ENCODE measurements at places on chromosomes 5 and 9. TPM values are rescaled to one million over a fixed set of nuclear protein-coding genes. Genes with fewer than 3 reads are reported as not detected.

GRCh38 chr9:113926211-113926610 is 50.1 kb downstream of the ZNF618 start:
- H3K36me3 ChIP-seq = no peaks in the 10 kb centered on the region
- no peaks in the 10 kb centered on the region for H3K27me3 ChIP-seq
- no peak overlapping the region for H3K4me3 ChIP-seq
- DNase-seq = no peak

The ACER2 gene
- 1.1 TPM for polyA plus RNA-seq

The STKLD1 gene
- polyA plus RNA-seq = 0.18 TPM

DNA sequence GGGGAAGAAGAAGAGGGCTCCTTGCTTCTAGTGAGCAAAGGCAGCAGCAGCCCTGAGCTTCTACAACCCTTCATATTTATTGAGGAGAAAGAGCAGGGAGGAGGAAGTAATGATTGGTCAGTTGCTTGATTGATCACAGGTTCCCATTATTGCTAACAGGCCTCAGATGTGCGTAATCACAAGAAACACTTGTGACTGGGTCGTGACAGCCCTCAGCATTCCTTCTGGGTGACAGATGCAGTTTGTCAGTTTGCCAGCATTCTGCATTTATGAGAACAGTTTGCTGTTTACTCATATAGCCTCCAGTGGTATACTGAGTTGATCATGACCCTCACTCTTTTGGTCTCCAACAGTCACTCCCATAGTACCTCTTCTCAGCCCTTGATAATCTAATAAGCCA is 111.5 kb upstream of the TNC start:
- no peak overlapping the region for H3K4me3 ChIP-seq
- no peak for DNase-seq
- H3K27me3 ChIP-seq = no peaks in the 10 kb centered on the region
- no peaks in the 10 kb centered on the region for H3K4me1 ChIP-seq
- no peaks in the 10 kb centered on the region for H3K36me3 ChIP-seq

DNA sequence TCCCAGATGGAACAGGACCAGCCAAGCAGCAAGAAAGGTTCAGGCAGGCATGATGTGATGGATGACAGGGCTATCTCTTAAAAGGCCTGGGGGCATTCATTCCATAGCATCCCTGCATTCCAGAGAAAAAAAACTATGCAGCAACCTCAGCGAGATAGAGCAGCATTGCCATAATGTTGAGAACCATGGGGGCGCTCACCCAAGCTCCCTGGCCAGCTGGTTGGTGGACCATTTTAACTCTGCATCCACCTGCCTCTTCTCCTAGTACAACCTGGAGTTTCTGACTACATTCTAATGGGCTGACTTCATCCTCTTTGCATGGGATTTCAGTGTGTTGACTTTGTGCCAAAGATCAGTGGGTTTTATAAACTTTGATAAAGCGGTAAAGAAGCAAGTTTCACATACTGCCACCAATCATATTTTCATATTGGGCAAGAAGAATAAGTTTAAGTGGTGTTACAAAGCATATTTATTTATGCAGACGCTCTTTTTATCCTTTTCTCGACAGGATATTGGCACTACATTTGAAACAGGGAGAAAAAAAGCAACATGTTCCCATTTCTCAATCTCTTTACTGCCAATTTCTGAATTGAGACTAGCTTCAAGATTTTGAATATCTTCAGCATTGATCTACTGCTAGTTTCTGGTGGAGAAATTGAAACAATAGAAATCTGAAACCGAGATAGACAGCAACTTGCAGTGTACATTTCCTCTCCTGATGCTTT is 378.3 kb upstream of the WWC1 start:
- no peak overlapping the region for H3K27ac ChIP-seq
- H3K36me3 ChIP-seq = no peaks in the 10 kb centered on the region
- no peak overlapping the region for H3K4me3 ChIP-seq
- H3K4me1 ChIP-seq = no peaks in the 10 kb centered on the region

The GRIN3A gene
- not detected for polyA plus RNA-seq

DNA sequence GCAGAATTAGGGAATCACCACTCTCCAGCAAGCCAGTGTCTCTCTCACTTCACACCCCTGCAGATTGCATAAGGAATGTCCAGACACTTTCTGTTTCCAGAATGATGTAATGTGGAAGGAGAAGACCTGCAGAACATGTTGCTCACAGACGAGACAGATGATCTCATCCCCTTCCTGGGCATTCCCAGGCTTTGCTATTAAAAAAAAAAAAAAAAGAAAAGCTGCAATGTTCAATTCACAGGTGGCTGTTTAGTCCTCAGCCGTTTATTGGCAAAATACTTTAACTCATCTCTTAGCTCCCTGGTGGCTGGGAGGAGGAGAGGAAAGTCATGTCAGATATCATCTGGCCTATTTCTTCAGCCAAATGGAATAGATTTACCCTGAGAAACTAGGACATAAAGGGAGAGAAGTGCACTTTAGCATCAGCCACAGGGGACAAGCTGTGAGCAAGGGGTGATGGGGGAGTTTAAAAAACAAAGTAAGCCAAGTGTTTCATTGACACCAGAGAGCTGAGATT is 95.9 kb upstream of the TNC start:
- H3K27me3 ChIP-seq = no peaks in the 10 kb centered on the region
- H3K27ac ChIP-seq = no peak overlapping the region
- DNase-seq = no peak
- no peaks in the 10 kb centered on the region for H3K36me3 ChIP-seq

DNA sequence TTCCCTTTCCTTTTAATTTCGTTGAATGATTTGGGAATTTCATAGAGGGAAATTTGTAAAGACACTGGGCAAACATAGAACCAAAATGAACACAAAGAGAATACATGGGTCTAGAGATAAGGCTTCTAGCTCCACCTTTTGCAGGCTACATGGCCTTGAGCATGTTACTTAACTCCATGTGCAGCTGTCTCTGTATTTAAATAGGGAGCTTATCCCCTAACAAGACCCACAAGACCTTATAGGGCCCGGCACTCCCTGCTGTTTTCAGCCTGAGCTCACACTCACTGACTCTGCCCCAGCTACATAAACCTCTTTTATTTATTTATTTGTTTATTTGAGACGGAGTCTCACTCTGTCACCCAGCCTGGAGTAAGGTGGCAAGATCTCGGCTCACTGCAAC is 30.6 kb upstream of the TLE1 start:
- no peaks in the 10 kb centered on the region for H3K36me3 ChIP-seq
- DNase-seq = no peak
- no peak overlapping the region for H3K4me3 ChIP-seq
- no peaks in the 10 kb centered on the region for H3K27me3 ChIP-seq

Data from B cell (primary cell).